Fibroblast of the aortic adventitia (primary cell): ENCODE measurements at places on chromosomes 5 and 9. TPM values are rescaled to one million over a fixed set of nuclear protein-coding genes. Genes with fewer than 3 reads are reported as not detected.

Gene ADGRD2
- total RNA-seq: not detected in 2 replicates

Gene GMCL2
- total RNA-seq: not detected in 2 replicates

Gene ARSK
- total RNA-seq: 8.6 and 19.0 TPM in 2 replicates

Gene ITGA2
- 9.1 and 171 TPM in 2 replicates for total RNA-seq

Gene VCAN
- 455 and 1,493 TPM in 2 replicates for total RNA-seq

Gene TRPM6
- under 0.01 and 0.16 TPM in 2 replicates for total RNA-seq

Gene SHOC1
- total RNA-seq: 0.09 TPM in 1 of 2 replicates, not detected in the other

Gene TLX3
- not detected in 2 replicates for total RNA-seq

Gene SLC23A1
- not detected in 2 replicates for total RNA-seq

Gene PTPN3
- 0.99 and 2.0 TPM in 2 replicates for total RNA-seq

Gene CTXN3
- not detected in 2 replicates for total RNA-seq

Gene CHSY3
- 2.9 and 17.8 TPM in 2 replicates for total RNA-seq

Gene GABRB2
- 0.09 TPM in 1 of 2 replicates, not detected in the other for total RNA-seq

Gene PDCD1LG2
- 4.1 and 10.9 TPM in 2 replicates for total RNA-seq

Gene ADCY2
- under 0.01 and 0.09 TPM in 2 replicates for total RNA-seq

Gene TEK
- total RNA-seq: 1.7 and 3.8 TPM in 2 replicates

Gene HRH2
- under 0.01 TPM in 1 of 2 replicates, not detected in the other for total RNA-seq

Gene JADE2
- 28.0 and 38.8 TPM in 2 replicates for total RNA-seq

Gene DRD1
- total RNA-seq: 0.18 TPM in 1 of 2 replicates, not detected in the other

Gene SLC6A7
- not detected in 2 replicates for total RNA-seq

Gene ENC1
- total RNA-seq: 9.2 and 21.0 TPM in 2 replicates

Gene PCDHGA4
- total RNA-seq: 3.7 and 9.9 TPM in 2 replicates

Gene PDZD2
- under 0.01 and 2.5 TPM in 2 replicates for total RNA-seq

Gene SPINK1
- not detected in 2 replicates for total RNA-seq

Gene PCDH12
- total RNA-seq: under 0.01 and 0.16 TPM in 2 replicates

Gene KIF3A
- total RNA-seq: 12.7 and 29.2 TPM in 2 replicates

Gene ACTBL2
- total RNA-seq: not detected in 2 replicates

Gene LCN15
- total RNA-seq: not detected in 2 replicates

Gene FGF1
- 1.2 and 3.4 TPM in 2 replicates for total RNA-seq

Gene ARSI
- 1.5 and 2.1 TPM in 2 replicates for total RNA-seq

Gene OGN
- total RNA-seq: 140 and 166 TPM in 2 replicates

Gene TMEM38B
- total RNA-seq: 17.7 and 36.0 TPM in 2 replicates

Gene GBGT1
- 0.98 and 1.6 TPM in 2 replicates for total RNA-seq

Gene FLT4
- 0.09 TPM in 1 of 2 replicates, not detected in the other for total RNA-seq

Gene ANKRD34B
- not detected in 2 replicates for total RNA-seq

Gene CDC20B
- total RNA-seq: not detected in 2 replicates

Gene CDO1
- total RNA-seq: 7.0 and 24.8 TPM in 2 replicates

Gene FOXD4L6
- not detected in 2 replicates for total RNA-seq

Gene C9orf50
- total RNA-seq: 0.98 TPM in 1 of 2 replicates, not detected in the other

Gene SLCO4C1
- total RNA-seq: 0.09 TPM in 1 of 2 replicates, not detected in the other

Gene SLC24A2
- 0.16 TPM in 1 of 2 replicates, not detected in the other for total RNA-seq

Gene SPAAR
- total RNA-seq: not detected in 2 replicates

Gene CCIN
- total RNA-seq: 0.25 and 2.6 TPM in 2 replicates

Gene CTSV
- total RNA-seq: 0.18 TPM in 1 of 2 replicates, not detected in the other
